C1 segment of cervical spinal cord (tissue), 14 donors: ENCODE measurements at places on chromosomes 1 and 21.

- no peak for DNase-seq
Measured at GRCh38 chr1:154344977-154345837, 19.9 kb downstream of the ATP8B2 start.

DNA sequence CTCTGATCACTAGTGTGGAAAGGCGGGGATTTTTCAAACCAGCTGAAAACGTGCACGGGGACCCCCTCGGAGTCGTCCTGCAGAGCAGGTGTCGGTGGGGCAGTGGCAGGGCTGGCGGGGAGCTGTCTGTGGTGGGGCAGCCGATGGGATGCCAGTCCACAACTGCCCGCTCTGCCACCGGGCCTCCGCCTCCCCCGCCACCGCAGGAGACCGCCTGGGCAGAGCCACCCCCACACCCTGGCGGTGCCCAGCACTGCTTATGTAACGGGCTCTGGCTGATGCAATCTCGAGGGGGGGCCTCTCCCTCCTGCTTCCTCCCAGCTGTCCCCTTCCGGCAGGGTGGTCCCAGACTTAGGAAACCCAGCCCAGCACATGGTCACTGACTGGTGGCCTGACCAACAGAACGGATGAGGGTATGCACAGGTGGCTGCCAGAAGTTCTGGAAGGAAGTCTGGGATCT, 9.3 kb downstream of the CHD5 start:
- DNase-seq = no peak

GRCh38 chr1:41950820-41951219, 32.1 kb upstream of the HIVEP3 start:
- no peak for DNase-seq

DNA sequence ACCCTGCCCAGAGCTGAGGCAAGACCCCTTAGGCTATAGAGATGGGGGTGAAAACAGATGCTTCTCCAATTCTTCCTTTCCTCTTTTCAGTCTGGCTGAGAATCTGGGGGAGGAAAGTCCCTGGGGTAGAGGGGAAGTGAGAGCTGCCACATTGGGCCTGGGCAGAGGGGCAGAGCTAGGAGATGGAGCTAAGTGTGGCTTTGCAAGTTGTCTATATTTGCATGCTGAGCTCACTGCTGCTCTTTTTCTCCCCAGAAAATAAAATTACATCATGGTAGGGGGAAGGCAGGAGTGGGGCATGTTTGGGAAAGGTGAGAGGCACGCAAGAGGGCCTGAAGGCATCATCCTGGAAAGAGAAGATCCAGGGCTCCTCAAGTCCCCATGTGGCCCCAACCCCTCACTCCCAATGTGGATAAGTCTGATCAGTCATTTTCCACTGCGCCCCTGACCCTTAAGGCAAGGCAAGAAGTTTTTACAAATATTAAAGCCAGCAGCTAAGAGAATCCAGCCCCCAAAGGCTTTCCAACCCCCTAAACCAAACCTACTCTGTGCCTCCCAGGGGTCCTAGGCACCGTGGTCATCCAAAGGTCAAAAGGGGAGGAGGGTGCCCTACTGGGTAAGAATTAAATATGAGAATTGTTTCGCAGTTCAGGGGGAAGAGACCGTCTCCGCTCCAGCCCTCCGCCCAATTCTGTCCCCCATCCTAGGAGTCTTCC, 500 bp upstream of the PEA15 start:
- no peak for DNase-seq

GRCh38 chr1:232144696-232145230, 485.2 kb downstream of the SIPA1L2 start:
- no peak for DNase-seq

GRCh38 chr1:236907205-236907604, 97.0 kb downstream of the MT1HL1 start:
- no peak for DNase-seq
